Cortex of kidney (tissue), 1 donor: ENCODE measurements at places on chromosomes 13 and 19.

DNA sequence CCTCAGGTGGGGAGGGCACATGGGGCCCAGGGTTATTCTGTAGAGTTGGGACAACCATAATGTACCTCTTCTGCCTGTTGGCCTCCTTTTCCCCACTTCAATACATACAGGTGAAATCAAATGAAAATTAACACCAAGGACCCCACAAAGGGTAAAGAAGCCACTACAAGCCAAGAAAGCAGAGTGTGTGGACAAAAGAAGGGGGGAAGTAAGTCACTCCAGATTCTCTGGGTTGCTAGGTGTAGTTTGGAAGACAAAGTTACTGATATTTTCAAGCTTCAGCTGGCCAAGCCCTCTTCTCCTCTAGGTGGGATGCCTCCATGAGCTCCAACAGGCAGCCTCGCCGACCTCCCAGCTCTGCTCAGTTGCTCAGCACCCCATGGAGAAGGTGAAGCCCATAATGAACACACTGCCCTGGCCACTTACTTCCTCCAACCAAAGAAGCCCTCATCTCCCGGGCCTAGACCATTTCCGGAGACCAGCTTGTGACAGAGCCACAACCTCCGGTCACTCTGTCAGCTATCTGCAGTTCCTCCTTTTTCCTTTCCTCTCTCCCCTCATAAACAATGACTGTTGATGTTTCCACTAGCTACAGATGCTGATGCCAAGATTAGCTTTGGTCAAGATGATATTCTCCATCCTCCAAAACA lies 66.8 kb upstream of the MED4 start:
- DNase-seq: no peak

DNA sequence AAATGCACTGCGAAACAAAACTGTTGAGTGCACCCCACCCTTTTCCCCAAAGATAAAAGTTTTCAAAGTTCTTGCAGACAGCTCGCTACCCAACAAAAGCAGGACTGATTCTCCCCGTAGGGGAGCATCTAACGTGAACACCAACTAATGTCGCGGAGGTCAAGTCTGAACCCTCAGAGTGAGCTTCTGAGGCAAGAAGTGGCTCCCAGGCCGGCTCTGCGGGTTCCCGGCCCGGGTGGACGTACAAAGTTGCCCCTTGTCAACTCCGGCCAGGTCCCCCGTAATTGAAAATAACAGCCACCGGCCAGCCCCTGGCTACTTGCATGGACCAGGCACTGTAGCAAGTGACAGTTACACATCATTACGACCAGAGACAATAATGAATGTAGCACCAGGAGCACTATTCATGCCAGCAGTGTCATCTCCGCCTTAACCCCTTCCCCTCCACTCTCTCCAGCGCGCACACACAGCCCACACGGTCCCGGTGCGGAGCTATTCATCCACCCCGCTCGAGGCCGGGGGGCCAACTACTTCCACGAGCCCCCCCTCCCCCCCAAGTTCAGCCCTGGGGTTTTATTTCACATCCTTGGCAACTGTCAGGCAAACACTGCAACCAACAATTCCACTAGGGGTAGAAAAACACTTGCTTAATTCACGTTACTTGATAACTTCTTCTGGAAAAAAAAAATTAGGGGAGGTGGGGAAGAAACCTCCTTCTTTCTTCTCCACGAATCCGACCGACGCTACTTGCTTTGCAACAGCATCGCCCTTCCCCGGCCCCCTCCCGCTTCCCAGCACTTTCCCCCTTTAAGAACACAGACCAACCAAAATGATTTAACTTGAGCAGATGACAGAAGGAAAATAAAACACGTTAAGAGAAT lies 1.2 kb downstream of the KLF12 start:
- DNase-seq: no peak

- no peak for DNase-seq
Measured at GRCh38 chr13:99467764-99468163, 33.5 kb upstream of the TM9SF2 start.

DNA sequence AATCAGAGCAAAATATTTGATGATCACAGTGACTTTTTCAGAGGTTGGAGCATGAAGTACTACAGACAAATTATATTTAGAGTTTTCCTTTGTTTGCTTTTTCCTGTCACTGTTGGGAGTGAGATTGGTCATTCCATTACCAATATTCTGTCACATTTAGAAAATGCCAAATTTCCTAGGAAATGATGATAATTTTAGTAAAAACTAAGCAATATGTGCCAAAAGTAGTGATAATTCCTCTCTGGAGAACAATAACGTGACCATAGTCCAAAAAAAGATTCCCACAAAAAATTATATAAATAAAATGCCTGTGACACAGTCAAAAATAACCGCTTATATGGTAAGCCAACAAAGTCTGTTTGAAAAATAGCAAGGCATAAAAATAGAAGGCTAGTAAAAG lies 2719.4 kb downstream of the PCDH9 start:
- DNase-seq: no peak

DNA sequence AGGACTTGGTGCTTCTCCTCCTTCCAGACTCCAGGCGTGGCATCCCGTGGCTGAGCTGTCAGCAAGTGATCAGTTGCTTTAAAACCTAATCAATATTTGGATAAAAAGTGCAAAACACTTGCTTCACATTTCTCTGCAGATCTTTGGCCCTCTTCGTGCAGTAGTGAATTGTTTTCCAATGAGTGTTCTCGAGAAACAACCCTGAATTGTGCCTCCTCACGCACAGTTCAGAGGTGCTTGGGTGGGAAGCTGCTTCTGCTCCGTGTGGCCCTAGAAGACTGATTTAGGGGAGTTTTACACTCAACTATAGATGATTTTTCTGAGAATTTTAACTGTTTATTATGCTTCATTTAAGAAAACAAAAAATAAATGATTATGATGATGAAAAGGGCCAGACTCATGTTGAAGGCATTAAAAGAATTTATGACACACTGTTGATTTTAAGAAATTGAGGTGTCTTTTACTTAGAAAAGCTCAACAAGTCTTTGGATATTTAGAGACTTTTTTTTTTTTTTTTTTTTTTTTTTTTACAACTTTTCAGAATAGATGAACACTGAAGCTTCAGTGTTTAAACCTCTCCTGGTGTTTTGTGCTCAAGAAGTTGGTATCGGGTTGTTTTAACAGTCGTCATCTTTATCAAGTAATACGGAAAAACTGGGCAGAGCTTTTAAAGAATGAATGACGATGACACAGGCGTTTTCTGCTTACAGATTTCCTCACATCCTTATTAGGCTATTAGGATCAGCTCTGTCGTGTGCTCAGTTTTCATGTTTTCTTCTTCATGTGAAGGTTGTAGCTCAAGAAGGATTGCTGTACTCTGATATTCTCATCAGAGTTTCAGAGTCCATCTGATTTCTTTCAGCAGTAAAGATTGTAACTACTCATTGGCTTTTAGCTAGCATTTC lies 39.5 kb upstream of the TEX29 start:
- DNase-seq: no peak

DNA sequence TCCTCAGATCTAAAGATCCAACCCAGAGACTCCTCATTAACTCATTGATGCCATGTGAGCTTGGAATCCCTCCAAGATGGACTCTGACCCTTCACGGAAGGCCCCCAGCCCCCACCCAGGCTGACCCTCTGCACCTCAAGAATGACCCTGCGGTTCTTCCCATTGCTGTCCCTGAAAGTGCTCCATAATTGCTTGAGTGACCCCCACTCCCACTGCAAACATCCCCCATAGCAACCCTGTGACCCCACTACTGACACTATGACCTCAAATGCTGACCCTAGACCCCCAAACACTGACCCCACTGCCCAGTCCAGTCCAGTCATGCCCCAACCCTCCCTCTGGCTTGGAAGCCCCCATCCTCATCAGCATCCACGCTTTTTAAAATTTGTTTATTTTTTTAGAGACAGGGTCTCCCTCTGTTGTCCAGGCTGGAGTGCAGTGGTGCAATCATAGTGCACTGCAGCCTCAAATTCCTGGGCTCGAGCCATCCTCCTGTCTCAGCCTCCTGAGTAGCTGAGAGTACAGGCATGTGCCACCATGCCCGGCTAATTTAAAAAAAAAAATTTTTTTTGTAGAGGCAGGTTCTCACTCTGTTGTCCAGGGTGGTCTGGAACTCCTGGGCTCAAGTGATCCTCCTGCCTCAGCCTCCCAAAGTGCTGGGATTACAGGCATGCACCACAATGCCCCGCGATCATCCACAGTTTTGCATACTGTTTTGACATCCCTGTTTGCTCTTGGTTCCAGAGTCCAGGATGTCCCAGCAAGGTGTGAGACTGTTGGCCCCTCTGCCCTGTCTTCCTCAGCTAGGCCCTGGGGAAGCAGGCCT lies 855 bp downstream of the LYL1 start:
- DNase-seq: no peak

DNA sequence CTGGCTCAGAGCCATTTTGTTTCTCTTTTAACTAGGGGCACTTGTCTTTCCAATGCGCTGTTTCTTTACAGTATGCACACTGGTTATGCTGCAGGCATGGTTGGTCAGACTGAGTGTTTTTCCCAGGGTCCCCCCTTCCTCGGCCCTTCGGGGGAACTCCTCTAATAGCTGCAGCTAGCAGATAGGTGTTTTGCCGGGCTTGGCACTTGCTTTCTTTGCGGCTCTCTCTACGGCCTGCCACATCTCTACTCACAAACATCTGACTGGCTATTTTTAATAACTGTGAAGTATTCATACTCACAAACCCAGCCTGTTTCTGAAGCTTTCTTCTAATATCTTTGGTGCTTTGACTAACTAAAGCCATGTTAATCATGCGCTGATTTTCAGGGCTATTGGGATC lies 89.4 kb downstream of the SLC25A15 start:
- no peak for DNase-seq
